Activated T-helper 1 cell treated with anti-CD3 and anti-CD28 coated beads, Interleukin-2, amount 50 U/mL, for 16 hours (primary cell): ENCODE measurements at places on chromosomes 11 and 22.

GRCh38 chr22:25540166-25540907 lies 24.1 kb upstream of the GRK3 start:
- no peak for DNase-seq

- no peak for DNase-seq
Observed at GRCh38 chr22:20793748-20794649, 20.1 kb downstream of the SERPIND1 start.

GRCh38 chr11:17722000-17722643 lies 2.8 kb downstream of the MYOD1 start:
- DNase-seq: no peak

DNA sequence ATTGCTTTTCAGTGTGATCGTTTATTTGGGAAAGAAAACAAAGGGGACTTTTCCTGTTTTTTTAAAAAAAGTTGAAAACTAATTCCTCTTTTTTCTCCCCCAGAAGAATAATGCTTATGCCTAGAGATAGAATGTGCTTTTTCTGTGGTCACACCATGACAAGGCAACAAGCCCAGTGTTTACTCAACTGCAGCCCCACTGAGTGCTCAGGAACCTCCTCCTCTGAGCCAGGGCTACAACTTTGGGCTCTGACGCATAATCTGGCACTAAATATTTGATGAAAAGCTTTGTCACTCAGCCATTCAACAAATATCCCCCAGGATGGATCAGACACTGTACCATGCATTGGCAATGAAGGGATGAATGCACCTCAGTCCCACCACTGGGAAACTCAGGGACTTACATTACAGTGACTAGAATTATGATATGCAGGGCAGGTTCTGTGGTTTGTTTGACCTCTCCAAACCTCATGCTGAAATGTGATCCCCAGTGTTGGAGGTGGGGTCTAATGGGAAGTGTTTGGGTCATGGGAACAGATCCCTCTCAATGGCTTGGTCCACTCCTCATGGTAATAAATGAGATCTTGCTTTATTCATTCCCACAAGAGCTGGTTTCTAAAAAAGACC lies 155.9 kb downstream of the CCDC34 start:
- no peak for DNase-seq

GRCh38 chr11:4546878-4547277 lies 1.9 kb downstream of the OR52M1 start:
- no peak for DNase-seq

DNA sequence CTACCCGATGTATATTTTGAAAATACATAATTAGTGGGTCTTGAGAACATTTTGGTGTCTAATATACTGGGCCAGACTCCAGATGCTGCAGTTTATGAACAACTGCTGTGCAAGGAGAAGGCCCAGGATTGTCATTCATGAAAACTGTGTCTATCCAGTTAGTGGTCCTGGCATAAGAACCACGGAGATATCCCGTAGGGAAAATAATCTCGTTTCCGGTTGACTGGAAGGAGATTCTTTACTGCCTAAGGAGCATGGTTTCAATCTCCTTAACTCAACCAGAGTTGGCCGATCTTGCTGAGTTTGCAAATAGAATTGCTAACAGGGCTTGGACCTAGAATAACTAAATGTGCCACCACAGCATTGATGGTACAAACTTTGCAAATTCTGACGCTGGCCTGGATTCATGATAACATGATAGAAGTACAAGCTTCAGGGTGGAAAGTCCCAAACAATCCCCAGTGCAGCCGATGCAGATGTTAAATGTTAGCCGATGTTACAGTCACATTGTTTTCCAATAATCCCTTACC lies 4.6 kb upstream of the RTCB start:
- no peak for DNase-seq

GRCh38 chr11:126561327-126561893 lies 205.9 kb downstream of the ST3GAL4 start:
- DNase-seq: no peak

- DNase-seq: no peak
Observed at GRCh38 chr22:29635734-29636357, 32.4 kb downstream of the NF2 start.

DNA sequence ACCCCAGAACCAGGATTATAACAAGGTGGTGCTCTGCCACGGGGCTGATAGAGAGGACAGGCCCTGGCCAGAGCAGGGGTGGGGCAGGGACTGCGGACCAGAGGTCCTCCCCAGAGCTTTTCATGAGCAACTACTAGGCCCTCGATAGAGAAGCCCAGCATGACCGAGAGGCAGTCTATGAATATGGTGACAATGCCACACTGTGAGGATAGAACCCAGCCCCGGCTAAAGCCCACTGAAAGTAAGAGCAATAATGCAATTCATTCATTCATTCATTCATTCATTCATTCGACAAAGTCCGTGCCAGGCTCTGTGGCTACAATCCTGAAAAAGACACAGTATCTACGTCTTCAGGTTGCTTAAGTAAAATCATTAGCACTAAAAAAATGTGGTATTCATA lies 35.6 kb upstream of the CD5 start:
- no peak for DNase-seq
